ENCODE measurements at places on chromosomes 7 and 10.

DNA sequence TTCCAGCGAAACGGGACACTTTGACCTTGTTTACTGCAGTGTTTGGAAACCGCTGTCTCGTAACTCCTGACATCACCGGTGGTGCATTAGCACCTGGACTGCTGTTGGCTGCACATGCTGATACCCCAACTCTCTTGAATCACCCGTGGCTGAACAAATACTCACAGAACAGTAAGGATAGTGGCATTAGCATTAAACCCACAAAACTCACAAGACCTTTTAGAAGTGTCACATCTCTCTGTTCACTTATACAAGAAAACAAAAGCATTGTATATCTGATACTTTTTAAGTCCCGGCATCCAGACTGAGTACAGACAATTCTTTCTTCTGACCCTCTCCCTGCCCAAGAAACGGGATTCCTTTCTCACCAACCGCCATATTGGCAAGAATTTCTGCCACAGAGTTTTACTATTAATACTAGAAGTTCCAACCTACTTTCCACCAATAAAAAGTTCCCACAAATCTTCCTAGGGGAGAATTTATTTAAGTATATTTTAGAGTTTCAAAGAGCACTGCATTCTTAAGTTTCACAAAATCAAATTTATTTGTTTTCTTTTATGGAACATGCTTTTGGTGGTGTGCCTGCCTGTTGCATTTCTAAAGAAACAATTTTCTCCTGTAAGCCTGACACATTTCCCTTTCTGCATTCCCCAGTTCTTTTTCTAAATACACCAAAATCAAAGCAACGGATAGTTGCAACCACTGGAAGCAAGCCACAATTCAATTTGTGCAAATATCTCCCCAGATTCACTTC, 208.4 kb upstream of the KLF14 start:
- no peak for DNase-seq

GRCh38 chr7:19557726-19558465, 150.9 kb downstream of the POLR1F start:
- DNase-seq = no peak

DNA sequence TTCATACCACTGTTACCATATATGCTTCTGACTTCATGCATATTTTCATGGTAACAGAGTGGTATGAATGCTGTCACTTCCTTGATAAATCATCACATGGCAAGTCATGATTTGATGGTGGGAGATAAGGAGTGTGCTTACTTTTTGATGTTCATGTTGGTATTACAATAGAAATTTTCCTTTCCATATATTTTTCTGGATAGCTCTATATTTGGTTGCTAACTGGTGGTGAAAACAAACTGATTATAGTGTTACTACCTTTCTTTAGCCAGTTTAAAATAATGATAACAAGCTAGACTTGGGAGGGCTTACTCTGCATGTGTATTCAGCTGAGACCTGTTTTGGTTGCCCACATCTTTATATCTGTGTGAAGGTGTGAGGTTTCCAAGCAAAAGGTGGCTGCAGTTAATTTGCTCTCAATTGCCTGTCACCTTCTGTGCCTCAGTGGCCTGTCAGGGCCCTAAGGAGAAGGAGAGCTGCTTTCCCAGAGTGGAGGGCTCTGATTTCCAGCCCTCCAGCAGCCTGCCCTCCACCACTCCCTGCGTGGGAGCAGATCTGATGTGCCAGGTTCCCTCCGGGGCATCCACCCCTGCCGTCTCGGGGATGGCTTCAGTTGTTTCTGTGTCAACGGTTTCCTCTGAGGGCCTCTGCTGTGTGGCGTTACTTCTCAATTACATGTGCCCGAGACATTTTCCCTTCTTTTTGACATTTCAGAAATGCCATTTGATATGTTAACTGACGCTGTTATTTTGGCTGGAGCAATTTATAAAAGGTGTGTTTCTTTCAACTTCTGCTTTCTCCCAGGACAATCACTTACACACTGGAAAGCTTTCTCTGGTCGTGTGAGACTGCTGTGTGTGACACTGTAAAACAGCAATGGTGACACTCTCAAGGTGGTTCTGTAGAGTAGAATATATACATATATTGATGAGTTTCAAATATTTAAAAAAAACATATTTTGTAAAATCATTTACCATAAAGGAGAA, 107.7 kb upstream of the KLF6 start:
- DNase-seq = no peak

DNA sequence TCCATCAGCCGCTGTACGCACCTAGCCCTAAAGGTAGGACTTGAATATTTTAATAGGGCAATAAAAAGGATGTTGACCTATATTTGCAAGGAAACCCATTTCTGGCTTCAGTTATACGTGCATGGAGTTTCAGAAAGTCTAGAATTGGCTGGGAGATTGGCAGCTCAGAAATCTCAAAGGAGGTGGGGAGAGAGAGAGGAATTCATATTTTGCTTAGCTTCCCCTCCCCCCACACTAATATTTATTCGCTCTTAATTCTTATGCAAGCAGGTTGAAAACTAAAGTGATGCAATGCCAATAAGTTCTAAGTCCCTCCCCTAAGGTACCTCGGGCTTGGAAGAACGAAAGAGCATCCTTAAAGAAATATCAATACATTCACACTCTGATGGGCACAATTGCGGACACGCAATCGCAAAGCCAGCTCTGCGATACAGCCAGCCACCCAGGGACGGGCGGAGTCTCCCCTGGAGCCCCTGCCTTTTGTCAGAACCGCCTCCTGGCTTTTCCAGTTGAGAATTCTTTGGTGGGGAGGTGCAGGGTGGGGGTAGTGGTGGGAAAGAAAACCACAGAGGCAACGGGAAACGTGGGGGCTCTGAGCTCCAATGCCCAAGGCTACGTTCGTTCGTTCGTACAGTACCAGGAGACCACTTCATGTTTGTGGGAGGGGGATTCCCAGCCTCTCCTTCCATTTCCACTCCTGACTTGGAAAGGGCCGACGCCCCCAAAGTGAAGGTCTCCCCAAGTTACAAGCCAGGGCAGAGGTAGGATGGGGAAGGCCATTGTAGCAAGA, 1.3 kb downstream of the SHH start:
- no peak for DNase-seq

GRCh38 chr7:157432957-157433576, 96.3 kb downstream of the DNAJB6 start:
- no peak for DNase-seq

- no peak for DNase-seq
Measured at GRCh38 chr7:6575281-6576023, 1.8 kb upstream of the ZDHHC4 start.

- no peak for DNase-seq
Measured at GRCh38 chr7:49635800-49636199, 137.6 kb upstream of the VWC2 start.

- no peak for DNase-seq
Measured at GRCh38 chr7:76292213-76292573, 10.3 kb upstream of the HSPB1 start.

- no peak for DNase-seq
Measured at GRCh38 chr10:80462981-80463741, 9.1 kb downstream of the TSPAN14 start.

DNA sequence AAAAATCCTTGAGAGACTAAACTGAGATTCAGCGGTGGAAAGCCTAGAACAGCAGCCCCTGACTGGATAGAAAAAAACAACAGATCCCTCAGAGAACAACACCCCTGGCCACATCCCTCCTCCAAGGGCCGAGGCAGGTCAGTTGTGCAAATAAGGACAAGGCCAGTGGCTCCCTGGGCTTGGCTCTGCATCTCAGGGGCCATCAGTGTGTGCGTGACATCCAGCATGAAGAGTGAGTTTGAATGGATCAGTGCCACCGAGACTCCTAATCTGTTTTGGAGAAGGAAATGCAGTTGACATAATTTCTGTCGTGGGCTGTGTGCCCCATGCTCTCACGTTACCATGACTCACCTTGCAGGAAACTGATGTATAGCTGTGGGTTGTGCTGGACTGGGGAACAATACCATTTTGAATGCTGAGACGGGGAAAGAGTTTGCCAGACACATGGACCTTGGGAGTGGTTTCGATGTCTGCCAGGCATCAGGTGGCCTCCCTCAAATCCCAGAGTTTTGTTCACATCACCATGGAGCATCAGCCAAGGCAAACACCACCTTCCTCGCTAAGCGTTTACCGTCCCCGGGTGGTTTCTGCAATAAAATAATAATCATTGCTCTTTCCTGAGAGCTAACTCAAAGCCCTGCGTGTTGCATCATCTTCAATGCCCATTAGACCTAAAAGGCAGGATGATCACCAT, 153.2 kb upstream of the FZD8 start:
- DNase-seq = no peak

- no peak for DNase-seq
Measured at GRCh38 chr7:65971021-65971420, 11.0 kb downstream of the GUSB start.

DNA sequence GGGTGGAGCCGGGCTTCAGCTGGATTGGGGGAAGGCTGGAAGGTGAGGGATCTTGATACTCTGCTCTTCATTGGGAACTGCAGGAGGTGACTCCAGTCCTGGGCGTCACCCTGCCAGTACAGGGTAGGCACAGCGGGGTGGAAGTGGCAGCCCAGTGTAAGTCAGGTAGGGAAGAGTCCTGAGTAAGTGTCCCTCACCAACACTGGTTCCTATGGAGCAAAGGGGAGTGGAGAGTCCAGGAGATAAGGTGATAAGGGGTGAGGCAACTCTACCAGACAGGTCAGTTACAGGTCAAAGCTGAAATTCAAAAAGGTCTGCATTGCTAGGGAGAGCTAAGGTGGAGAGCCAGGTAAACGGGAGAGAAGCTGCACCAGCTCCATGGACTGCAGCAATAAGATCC, 145.6 kb upstream of the NFE2L3 start:
- no peak for DNase-seq

GRCh38 chr10:131844529-131845084, 56.2 kb upstream of the PPP2R2D start:
- DNase-seq = no peak

DNA sequence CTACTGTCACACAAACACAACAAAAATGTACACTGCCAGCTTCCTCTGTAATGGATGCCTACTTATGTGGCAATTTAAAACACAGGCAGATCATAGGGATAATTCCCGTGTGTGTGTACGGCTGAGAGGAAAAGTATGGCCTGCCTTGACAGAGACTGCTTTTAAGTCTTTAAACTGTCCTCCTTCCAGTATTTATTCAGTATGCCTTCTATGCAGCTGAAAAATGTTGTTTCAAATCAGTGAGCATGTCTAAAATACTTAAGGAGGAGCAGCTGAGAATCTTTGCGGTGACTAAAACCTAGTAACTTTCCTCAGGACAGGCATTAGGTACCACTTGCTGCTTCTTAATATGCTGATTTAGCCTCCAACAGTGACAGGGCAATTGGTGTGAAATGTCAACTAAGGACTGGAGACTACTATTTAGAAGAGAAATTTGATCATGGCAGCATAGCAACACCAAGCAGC, 126.3 kb downstream of the CACNA2D1 start:
- DNase-seq = no peak

- no peak for DNase-seq
Measured at GRCh38 chr10:31133251-31133791, 101.7 kb upstream of the ZNF438 start.

DNA sequence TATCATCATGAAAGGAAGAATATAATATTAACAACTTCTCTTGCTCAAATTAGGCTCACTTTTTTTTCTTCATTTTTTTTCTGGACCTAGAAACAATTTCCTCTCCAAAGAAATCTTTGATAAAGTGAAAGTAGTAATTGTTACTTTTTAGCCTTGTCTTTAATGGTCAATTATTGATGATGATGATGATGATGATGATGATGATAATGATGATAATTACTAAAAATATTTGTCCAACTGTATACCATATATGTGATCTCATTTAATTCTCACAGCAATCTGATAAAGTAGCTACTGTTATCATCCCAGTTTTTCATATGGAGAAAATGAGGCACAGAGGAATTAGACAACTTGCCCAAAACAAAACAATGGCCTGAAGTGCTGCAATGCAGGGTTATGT, 12.8 kb downstream of the PRKG1 start:
- DNase-seq = no peak

DNA sequence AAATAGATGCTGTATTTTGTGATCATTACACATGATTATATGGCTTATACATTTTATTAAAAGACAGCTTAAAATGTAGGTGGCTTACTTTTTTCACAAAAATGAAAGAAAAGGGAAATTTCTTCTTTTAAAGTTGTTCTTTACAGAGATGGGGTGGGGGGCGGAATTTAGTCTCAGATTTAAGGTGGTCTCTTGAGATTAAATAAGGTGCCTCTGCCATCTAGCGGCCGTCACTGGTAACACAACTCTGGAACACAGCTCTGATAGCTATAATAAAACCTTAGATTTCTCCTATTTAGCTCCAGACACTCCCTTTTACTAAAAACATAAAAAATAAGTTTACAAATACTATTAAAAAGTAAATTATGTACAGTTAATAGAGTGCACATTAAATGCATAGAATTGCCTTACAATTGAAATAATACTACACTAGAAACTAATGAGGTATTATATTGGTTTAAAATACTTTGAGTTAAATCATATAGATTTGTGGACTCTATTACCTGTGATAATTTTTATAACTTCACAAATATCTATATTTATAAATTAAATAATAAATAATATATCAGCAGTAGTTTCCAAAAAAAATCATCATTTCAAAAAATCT, 210.9 kb downstream of the DGKB start:
- DNase-seq = peak; percentile 27

GRCh38 chr10:79230850-79231249, 116.4 kb upstream of the PPIF start:
- DNase-seq = no peak

DNA sequence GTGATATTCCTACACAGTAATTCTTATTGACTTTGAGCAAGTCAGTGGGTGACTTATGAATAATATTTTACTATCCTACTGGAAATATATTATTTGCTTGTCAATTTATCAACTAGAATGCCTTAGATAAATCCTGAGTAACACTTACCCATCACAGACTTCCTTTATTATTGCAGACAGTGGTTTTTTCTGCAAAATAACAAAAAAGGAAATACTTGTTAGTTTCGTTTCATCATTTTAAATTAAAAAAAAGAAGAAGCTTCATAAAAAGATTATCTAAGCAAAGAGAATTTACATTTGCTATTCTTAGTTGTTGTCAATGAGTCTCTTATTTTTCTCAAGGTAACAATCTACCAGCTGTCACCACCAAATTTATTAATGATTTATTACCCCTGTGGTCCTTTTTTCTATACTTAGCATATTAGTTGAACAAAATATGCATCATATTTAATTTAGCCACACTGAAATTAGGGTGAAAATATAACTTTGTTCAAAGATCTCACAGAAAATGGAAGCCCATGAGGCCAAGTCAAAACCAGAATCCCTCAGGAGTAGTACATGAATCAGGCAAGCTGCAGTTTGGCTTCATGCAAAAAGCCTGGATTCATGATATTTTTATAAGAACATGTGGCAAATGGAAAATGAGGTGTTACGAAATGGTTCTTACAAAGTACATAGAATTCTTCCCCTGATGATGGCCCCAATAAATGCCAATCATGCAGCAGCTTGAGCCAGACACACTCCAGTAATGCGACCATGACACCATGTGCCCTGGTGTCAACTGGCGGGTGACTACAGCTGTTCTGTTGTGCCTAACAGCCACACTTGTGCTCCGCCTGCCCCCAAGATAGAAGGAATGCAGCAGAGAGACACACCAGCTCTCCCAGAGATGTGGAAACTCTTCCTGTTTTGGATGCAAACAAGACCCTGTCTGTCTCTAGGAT, 132.6 kb downstream of the ELMO1 start:
- no peak for DNase-seq

Measured in activated T-helper 1 cell treated with anti-CD3 and anti-CD28 coated beads, Interleukin-2, amount 50 U/mL, for 16 hours (primary cell).